LoVo (cell line): ENCODE measurements at places on chromosomes 7 and 10.

- DNase-seq, result peak; percentile 29
Observed at GRCh38 chr7:23469961-23470250, 385 bp downstream of the IGF2BP3 start.

- DNase-seq, result no peak
Observed at GRCh38 chr7:27611059-27611458, 51.6 kb downstream of the HIBADH start.

DNA sequence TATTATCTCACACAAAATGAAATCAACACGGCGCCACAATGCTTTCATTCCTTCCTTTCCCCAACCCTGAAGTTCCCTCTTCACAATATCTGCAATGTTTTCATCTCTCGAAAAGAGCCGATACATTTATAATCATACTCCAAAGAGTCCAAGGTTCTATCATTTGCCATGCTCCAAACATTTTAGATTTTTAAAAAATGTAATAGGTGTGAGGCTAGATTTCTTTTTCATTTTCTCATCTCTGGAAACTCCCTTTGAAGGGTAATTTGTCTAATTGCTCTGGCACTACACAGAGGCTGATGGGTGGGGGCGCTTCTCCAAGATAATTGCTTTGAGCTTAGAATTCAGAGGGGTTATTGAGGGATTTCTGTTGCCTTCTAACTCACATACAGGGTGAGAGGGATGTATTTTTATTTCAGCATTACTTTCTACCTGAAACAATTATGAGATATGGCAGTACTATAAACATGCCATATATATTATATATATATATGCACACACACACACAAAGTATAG is 4.9 kb downstream of the DLX5 start:
- no peak for DNase-seq

GRCh38 chr10:121926671-121927317 is 1.0 kb downstream of the ATE1 start:
- no peak for DNase-seq

DNA sequence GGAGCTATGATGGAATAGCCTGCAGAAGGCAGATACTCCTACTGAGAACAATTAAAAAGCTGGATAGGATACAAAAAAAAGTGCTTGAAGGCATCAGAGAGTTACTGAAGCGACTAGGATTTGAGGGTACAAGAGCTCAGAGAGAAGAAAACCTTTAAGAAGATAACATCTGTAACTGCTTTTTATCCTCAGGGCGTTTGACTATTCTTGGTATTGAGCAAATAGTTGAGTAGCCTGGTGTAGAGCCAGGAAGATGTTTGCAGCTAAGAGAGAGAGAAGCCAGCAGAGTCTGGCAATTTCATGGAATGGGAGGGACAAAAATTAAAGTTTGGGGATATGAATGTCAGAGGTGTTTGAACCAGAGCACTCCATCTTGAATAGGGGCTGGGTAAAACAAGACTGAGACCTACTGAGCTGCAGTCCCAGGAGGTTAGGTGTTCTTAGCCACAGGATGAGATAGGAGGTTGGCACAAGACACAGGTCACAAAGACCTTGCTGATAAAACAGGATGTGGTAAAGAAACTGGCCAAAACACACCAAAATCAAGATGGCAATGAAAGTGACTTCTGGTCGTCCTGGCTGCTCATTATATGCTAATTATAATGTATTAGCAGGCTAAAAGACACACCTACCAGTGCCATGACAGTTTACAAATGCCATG is 428.8 kb downstream of the SH2D4B start:
- DNase-seq, result no peak

DNA sequence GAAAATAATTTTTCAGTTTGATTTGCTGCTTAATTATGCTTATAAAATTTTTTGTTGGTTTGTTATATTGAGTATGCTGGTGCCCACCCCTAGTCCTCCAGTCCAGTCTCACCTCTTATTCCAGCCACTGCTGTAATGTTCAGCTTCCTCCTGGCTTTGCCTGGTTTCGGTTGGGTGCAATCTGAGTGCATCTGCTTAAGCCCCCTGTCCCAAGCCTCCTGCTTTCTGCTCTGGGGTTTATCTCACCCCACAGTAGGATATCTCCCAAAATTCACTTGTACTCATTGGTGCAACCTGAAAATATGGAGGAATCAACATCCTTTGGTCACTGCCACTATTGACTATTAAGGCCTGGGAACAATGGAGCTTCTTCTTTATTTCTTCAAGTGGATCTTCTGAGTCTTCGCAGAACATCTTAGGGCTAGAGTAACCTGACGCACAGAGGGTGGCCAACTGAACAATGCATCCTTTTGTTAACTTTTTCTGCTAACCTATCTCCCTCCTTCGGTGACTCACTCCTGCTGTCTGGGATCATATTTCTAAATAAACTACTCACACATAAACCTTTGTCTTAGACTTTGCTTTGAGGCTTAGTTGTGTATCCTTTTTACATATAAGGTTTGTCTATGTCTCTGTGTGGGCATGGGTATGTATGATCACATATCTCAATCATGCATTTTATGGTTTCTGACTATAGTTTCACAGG is 19.1 kb upstream of the SOSTDC1 start:
- DNase-seq, result peak; percentile 87

DNA sequence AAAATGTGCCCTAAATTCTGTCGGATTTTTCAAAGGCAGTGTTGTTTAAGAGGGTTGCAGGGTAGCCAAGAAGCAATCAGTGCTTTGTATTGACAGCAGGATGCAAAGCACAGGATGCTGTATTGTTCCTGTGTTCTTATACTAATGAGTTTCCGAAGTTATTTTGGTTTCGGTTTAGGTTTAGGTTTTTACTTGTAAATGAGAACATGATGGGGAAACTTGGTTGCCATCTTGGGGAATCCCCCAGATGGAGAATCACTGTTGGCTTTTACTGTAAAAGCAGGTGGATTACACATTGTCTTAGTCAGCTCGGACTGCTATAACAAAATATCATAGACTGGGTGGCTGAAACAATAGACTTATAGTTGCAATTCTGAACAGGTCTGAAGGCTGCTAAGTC is 72.1 kb downstream of the INHBA start:
- DNase-seq, result no peak

GRCh38 chr7:18461785-18462467 is 33.6 kb upstream of the HDAC9 start:
- DNase-seq, result no peak
